ENCODE measurements at places on chromosomes 12 and 14.

GRCh38 chr14:49363821-49364751 lies 222.1 kb downstream of the RPS29 start:
- DNase-seq: peak; percentile 21

- no peak for DNase-seq
Observed at GRCh38 chr12:102016472-102016871, 45.3 kb downstream of the WASHC3 start.

- no peak for DNase-seq
Observed at GRCh38 chr12:12099102-12099501, 28.4 kb downstream of the BCL2L14 start.

DNA sequence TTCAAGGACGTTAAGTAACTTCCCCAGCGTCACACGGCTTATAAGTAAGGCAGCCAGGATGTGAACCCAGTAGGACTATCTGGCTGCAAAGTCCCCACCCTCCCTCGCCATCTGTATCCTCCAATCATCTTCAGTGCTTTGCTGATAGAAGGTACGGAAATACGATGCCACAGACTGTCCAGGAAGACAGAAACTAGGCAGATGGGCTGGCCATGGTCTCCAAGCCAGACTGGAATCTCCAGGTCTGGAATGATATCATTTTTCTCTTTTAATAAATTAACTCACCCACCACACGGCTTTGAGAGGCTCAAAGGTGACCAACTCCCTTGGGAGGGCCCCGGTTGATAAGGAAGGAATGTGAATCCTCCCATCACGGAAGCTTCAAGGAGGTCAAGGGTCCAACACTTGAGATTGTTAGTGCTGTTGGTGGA lies 16.3 kb upstream of the BDKRB1 start:
- peak; percentile 98 for DNase-seq

DNA sequence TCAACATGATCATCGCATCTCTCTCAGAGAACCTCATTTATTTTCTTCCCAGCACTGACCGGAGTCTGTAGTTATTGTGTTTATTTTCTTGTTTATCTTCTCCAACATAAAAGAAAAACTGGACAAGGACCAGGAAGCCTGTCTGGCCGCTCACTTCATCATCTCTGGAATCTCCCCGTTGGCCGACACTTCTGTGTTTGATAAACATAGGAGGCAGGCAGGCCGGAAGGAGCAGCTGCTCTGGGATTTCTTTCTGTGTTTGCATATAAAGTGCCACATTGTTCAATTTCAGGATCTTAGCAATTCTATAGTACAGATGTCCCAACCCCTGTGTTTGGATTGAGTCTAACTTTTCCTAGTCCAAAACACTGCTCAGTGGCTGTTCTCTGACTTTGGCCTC lies 53.3 kb downstream of the ACACB start:
- no peak for DNase-seq

DNA sequence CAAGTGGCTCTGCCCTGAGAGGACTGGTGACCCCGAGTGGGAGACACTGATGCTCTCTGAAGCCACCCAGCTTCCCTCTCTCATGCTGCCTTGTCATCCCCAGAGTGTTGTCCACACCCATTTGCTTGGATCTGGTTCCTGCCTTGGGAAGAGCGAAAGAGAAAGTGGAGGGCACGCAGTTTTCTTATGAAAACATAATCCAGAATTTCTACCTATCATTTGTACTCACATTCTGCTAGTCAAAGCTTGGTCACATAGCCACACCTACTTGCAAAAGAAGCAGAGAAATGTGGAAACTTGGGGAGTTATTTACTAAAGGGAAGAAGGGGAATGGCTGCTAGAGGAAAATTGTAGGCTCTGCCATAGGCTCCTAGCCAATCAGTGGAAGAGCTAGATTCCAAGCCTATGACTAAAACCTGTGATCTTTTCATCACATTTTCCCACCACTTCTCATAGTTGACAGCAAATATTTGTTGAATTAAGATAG lies 326.3 kb downstream of the ZFP36L1 start:
- DNase-seq: peak; percentile 98

DNA sequence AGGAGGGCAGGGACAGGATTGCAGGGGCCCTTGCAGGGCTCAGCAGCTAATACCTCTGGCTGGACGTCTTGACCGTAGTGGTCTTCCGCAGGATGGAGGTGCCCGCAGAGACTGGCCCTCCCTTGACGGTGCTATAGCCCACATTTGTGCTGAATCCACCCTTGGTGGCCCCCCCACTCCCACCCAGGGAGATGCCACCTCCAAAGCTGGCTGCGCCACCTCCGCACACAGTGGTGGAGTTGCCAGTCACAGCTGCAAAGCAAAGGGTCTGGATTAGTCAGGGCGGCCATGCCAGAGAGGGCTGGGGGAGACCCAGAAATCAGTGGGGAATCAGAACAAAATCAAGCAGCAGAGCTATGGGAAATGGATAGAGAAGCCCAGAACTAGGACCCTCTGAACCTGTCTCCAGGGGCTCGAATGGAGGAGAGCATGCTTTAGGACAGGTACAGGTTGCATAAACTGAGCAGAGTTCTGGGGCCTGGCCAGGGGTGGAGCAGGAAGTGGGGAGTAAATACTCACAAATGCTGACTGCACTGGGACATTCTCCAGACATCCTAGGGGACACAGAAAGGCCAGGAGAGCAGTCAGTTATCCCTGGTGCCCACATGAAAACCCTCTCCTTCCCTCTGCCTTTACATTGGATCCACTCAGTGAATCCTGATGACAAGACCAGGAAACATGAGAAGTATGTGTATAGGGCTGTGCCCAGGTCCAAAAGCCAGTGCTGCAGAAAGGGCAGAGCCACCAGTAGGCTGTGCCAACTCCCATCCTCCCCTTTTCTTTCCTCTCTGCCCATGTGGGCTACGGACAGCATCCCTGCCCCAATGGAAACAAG lies 8.1 kb upstream of the KRT4 start:
- peak; percentile 55 for DNase-seq

DNA sequence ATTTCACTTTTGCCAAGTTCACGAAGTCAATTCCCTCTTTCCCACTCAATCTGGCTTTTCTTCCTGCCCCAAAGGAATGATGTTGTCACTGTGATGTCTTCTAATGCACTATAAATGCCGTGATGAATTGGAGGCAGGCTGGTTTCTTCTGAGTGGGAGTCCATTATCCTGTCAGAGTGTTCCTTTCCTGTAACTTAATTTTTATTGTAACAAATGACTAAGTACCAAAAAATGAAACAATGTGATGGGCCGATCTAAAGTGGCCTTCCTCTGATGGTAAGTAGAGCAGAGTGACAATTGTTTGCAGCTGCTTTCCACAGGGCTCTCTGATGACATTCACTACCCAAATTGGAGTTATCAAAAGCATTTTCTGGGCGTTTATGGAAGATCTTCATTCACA lies 22.2 kb downstream of the TMEM30B start:
- DNase-seq: no peak

DNA sequence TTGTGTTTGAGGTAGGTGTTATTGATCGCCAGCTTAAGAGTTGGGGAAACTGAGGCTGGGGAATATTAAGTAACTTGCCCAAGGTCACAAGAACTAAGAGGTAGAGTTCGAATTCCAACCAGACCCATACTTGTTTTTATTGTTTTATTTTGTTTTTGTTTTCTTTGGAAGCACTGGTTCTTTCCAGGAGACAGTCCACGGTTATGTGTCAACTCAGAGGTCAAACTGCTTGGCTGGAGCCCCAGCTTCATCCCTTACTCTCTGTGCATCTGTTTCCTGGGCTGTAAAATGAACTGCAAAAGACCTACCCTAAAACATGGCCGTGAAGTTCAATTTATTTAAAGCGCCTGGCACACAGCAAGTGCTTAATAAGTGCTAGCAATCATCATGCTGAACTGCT lies 74.4 kb upstream of the MAP1LC3B2 start:
- no peak for DNase-seq

DNA sequence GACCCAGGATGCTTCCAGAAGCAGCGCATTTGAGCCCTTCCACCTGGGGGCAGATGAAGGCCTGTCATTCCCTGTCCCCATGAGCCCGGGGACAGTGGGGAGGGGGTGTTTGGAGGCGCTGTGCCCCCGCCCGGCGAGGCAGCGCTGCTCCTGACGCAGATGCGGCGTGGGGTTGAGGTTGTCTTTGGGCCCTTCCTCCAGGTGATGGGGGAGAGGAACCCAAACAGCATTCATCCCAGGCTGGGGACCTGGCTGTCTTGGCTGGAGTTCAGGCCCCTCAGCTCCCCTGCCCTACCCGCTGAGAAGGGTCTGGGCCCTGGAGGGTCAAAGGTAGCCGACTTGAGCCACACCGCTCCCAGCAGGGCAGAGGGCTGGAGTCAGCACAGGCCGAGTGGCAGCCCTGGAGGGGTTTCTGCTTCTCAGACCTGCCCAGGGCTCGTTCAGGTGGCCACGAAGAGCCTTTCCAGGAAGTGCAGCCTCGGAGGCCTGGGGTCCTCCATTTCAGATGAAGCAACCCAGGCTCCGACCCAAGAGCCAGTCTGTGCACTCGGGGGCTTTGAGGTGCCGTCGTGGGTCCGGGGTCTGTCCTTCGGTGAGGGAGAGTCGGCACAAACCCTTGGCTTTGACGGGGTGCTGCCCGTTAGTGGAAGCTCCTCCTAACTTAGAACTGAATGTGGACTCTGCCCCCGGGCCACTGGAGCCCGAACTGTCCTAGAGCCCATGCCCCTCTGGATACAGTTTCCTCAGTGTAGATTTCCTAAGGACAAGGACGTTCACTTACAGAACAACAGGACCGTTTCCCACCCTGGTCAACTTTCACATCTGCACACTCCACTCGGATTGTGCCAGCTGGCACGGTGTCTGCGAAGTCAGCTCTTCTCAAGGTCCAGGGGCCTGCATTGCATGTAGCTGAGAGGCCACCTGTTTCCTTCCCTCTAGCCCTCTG lies 16.1 kb downstream of the ACADS start:
- DNase-seq: no peak

GRCh38 chr12:42473130-42473529 lies 116.4 kb downstream of the PRICKLE1 start:
- DNase-seq: peak; percentile 45

- DNase-seq: no peak
Observed at GRCh38 chr12:30203981-30204380, 420.2 kb upstream of the TMTC1 start.

DNA sequence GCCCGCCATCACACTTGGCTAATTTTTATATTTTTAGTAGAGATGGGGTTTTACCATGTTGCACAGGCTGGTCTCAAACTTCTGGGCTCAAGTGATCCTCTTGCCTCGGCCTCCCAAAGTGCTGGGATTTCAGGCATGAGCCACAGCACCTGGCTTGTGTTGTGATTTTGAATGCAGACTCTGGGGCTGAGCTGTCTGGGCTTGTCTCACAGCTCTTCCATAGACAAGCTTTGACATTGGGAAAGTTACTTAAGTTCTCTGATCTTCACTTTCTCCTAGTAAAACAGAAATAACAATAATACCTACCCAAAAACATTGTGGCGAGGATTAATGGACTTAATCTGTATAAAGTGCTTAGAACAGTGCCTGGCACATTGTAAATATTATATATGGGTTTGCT lies 36.0 kb downstream of the TMBIM6 start:
- DNase-seq: no peak

DNA sequence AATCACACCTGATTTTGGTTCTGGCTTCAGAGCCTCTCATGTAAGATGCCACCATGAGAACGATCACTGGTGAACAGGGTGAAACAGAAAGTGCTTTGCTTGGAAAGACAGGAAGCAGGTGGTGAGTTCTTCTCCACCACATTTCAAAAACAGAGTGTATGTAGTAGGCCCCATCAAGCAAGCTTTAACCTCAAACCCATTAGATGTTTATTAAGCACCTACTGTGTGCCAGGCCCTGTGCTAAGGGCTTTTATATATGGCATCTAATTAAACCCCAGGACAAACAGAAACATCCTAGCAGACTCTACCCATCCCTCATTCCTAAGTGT lies 47.8 kb upstream of the MED13L start:
- no peak for DNase-seq

- no peak for DNase-seq
Observed at GRCh38 chr14:64891173-64891838, 11.6 kb upstream of the SPTB start.

- DNase-seq: no peak
Observed at GRCh38 chr12:50734409-50735263, 29.3 kb upstream of the ATF1 start.

DNA sequence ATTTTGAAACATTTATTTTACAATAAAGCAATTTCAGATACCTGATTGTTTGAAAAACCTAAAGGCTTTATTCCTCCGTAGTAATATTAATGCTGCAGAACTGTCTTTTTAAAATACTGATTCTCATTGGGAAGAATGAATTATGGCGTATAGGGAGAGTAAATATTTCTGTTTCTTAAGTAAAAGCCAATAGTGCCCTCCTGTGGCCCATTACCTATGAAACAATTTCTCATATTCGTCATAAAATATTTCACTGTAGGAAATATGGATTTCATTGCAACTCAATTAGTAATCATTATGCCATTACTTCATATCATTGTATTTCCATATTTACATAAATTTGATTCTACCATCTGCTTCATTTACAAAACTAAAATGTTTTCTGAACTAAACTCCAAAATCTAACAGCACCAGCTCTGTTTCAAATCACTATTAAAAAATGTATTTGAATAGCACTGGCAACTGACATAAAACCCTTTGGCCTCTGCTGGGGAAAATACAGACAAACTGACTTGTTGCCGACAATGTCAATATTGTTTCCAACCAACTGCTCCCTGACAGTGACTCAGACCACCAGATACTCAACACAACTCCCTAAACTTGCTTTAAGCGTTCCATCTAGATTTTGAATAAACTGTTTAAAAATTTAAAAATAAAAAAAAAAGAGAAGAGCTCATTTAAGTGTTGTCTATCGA lies 290.3 kb downstream of the NAV3 start:
- DNase-seq: no peak

GRCh38 chr12:105613887-105614286 lies 283.4 kb downstream of the C12orf75 start:
- no peak for DNase-seq

- DNase-seq: no peak
Observed at GRCh38 chr12:119870457-119870856, 6.7 kb downstream of the CIT start.

GRCh38 chr14:75857199-75857598 lies 124.6 kb downstream of the TGFB3 start:
- DNase-seq: no peak

DNA sequence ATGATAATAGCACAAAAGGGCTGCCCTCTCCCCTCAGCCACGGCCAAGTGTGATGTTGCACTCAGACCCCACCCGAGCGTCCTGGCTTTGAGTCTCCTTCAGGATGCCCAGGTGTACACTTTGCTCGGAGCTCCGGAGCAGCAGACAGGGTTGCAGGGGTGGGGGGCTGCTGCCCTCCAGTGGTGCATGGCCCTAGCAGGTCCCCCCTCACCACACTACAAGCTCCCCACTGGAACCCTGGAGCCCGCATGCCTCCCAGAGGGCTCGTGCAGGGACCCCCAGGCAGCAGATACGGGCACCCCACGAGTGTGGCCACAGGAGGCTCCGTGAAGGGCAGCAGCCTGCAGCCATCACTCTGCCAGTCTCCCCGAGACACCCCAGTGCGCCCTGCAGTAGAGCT lies 69.9 kb upstream of the C14orf180 start:
- no peak for DNase-seq

GRCh38 chr12:104636496-104636895 lies 179.7 kb downstream of the CHST11 start:
- DNase-seq: no peak

All from NCI-H226 (cell line).